Thoracic aorta (tissue), 2 donors: ENCODE measurements at places on chromosomes 2 and 18.
A peak's percentile ranks its signal among the peaks of the same experiment; 100 is the strongest.

DNA sequence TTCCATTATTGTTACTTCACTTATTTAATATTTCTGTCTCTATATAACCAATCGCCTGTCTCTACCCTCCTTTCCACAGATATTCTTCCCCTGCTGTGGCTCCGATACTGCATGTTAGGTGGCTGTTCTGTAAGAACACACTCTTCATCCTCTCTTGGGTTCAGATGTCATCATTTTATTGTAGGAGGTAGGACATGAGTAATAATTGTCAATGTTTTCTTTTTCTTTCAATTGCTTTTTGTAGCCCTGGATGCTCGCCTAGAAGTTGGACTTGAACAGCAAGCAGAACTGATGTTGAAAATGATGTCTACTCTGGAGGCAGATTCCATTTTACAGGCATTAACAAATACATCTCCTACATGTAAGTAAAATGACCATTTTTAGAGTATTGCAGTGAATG lies 128.6 kb downstream of the BIRC6 start:
- H3K27me3 ChIP-seq: no peaks in the 10 kb centered on the region
- H3K4me1 ChIP-seq: peaks cover 4% of the 10 kb centered on the region
- H3K27ac ChIP-seq: no peak overlapping the region
- no peak for DNase-seq

GRCh38 chr18:14577971-14578370 lies 34.6 kb upstream of the POTEC start:
- no peak for DNase-seq
- no peaks in the 10 kb centered on the region for H3K27me3 ChIP-seq
- H3K4me3 ChIP-seq: no peak overlapping the region
- no peak overlapping the region for H3K27ac ChIP-seq
- H3K4me1 ChIP-seq: no peaks in the 10 kb centered on the region

DNA sequence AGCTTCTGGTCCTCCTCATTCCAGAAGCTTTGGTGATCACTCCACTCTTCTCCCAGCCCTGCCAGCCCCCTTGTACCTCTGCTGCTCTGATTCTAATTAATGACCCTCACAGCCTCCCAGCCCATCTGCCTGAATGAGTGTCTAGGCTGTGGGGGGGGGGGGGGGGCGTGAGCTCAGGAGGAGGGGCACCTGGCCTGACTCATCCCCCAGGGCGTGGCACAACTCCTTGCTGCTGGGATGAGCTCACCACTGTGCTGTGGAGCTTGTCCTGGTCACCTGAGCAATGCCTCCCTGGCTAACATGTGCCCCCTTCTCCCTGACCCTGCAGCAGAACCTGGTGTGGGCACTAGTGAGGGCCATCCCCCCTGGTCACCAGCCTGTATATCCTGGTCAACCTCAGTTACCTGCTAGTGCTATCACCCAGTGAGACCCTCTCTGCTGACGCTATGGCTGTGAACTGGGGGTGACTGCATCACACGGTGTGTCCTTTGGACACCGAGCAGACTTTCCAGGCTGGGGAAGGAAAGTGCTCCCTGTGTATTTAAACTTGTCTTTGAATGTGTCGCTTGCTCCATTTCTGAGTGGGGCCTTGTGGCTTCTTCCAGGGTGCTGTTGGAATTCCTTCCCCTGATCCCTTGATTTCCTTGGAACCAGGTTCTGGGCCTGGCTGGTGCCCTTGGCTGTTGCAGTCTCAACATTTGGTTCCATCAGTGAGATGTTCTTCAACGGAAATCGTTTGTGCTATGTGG lies 41.5 kb upstream of the PUM2 start:
- H3K4me3 ChIP-seq: no peak overlapping the region
- H3K36me3 ChIP-seq: no peaks in the 10 kb centered on the region
- no peak overlapping the region for H3K27ac ChIP-seq
- DNase-seq: no peak

GRCh38 chr2:8684878-8685696 lies 3.2 kb downstream of the ID2 start:
- no peaks in the 10 kb centered on the region for H3K27me3 ChIP-seq
- H3K4me3 ChIP-seq: peak overlapping the region; percentile 98
- peaks cover 4% of the 10 kb centered on the region for H3K4me1 ChIP-seq

DNA sequence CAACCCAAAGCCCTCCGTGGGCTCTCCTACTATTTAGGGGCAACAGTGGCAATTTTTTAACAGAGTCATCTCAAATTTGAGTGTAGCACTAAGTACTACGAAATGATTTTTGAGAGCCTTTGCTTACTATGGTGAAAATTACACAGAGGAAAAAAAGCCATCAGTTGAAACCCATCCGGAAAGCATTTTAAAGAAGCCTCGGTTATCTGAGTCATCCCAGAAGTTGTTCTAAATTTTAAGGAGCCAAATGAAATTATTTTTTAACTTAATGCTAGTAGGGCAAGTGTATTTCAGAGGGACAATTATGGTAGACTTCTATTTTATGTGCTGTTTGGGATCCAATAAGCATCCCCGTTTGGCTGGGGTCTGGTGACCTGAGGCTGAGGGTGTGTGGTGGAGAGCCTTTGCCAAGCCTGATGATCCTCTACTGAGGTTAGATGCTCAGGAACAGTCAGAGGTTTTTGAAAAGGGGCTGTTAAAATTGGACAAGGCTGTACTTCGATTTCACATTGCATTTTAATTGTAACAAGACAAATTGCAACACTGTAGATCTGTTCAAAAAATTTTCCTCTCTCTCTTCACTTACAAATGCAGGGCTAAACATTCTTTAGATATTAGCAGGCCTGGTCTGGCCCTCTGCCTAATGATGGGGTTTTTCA lies 47.0 kb downstream of the RAPGEF4 start:
- no peak for DNase-seq
- no peaks in the 10 kb centered on the region for H3K27me3 ChIP-seq
- H3K27ac ChIP-seq: no peak overlapping the region
- no peaks in the 10 kb centered on the region for H3K4me1 ChIP-seq
